Stimulated activated CD4-positive, alpha-beta T cell treated with anti-CD3 and anti-CD28 coated beads, Interleukin-1b, Interleukin-23, amount 100 ng/mL, for 1 hour (primary cell): ENCODE measurements at places on chromosomes 6 and 20.
A peak's percentile ranks its signal among the peaks of the same experiment; 100 is the strongest.

DNA sequence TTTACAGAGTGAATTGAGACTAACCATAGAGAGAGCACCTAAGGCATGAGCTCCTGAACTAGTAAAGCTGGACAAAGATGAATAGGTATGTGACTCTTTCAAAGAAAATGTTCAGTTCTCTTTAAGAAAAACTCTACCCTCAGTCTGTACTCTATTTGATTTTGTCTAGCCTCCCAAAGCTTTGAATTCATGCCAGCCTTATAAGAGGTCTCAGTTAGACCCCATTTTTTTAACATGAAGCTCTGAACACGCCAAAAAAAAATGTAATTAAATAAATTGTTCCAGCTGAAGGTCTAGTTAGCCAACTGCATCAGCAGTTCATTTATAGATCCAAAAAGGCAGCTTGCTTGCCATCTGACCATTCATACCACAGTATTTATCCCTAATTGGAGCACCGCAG is 71.6 kb downstream of the COL9A1 start:
- DNase-seq, result no peak

- no peak for DNase-seq
Observed at GRCh38 chr6:111591901-111592461, 13.7 kb downstream of the TRAF3IP2 start.

DNA sequence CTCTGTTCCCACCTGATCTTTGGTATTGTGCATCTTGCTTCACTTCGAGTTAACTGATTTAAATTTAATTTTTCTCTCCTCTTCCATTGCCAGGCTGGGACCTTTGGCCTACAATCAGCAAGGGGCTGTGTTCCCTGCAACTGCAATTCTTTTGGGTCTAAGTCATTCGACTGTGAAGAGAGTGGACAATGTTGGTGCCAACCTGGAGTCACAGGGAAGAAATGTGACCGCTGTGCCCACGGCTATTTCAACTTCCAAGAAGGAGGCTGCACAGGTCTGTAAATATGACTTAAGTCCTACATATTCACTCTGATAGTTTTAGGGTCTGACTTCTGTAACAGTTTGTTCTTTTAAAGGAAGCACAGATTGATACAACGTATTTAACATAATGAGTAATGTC is 412.4 kb downstream of the ARHGAP18 start:
- DNase-seq, result no peak

DNA sequence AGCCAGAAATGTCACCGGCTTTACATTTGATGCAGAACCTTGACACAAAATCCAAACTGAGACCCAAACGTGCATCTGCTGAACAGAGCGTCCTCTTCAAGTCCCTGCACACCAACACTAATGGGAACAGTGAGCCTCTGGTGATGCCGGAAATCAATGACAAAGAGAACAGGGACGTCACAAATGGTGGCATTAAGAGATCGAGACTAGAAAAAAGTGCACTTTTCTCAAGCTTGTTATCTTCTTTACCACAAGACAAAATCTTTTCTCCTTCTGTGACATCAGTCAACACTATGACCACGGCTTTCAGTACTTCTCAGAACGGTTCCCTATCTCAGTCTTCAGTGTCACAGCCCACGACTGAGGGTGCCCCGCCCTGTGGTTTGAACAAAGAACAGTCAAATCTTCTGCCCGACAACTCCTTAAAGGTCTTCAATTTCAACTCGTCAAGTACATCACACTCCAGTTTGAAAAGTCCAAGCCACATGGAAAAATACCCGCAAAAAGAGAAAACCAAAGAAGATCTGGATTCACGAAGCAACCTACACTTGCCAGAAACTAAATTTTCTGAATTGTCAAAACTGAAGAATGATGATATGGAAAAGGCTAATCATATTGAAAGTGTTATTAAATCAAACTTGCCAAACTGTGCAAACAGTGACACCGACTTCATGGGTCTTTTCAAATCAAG is 108.4 kb downstream of the RTN4IP1 start:
- peak; percentile 50 for DNase-seq

- DNase-seq, result no peak
Observed at GRCh38 chr6:125255201-125255600, 46.6 kb downstream of the HDDC2 start.

DNA sequence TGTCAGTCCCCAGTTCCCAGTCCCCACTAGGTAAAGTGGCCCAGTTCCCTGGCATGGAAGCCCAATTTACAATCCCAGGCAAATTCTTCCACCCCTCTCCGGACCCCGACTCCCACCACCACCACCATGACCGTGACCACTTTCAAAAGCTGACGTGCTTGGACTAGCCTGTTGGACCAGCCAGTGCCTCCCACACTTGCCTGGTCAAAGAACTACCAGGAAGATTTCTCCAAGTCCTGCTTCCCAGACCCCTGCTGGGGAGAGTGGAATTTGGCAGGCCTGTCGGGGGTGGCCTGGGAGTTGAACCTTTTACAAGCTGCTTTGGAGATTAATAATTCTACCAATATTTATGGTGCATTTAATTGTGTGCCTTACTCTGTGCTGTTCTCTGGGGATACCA is 1.4 kb upstream of the PTPRT start:
- DNase-seq, result no peak

- DNase-seq, result no peak
Observed at GRCh38 chr20:57508381-57508780, 16.6 kb downstream of the CTCFL start.

GRCh38 chr6:23420659-23421350 is 705.2 kb upstream of the NRSN1 start:
- no peak for DNase-seq
